BE2C (cell line): ENCODE measurements at places on chromosomes 13 and 19.

DNA sequence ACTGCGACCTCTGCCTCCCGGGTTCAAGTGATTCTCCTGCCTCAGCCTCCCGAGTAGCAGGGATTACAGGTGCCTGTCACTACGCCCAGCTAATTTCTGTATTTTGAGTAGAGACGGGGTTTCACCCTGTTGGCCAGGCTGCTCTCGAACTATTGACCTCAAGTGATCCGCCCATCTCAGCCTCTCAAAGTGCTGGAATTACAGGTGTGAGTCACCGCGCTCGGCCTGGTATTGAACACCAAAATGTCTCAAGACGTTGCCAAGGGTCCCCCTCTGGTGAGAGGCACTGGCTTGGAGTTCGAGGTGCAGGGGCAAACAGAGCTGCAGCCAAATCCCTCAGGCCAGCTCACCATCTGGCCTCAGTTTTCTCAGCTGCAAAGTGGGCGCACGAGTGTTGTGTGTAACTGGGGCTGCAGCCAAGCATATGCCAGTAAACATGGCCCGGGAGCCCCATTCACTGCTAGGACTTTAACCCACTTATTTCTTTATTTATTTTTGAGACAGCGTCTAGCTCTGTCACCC, 8.0 kb downstream of the TJP3 start:
- no peak for DNase-seq

GRCh38 chr19:11191273-11191755, 6.0 kb downstream of the KANK2 start:
- peak; percentile 42 for DNase-seq

DNA sequence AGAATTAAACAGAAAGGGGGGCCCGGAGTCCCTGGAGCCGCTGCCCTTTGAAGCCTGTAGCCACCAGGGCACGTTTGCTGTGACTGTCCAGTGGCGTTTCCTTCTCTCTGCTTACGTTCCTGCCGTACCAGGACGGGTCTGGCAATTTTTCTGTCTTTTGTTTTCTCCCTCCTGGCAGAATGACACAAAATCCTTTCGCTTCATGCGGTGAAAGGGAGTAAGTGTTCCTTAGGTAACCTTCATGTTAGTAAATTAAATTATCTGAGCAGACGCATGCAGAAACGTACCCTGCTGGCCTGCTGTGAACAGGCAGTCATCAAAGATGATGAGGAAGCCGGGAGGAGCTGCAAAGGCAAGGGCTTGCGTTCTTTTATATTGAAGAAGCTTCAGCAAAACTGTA, 299.3 kb upstream of the ARGLU1 start:
- DNase-seq = peak; percentile 37

DNA sequence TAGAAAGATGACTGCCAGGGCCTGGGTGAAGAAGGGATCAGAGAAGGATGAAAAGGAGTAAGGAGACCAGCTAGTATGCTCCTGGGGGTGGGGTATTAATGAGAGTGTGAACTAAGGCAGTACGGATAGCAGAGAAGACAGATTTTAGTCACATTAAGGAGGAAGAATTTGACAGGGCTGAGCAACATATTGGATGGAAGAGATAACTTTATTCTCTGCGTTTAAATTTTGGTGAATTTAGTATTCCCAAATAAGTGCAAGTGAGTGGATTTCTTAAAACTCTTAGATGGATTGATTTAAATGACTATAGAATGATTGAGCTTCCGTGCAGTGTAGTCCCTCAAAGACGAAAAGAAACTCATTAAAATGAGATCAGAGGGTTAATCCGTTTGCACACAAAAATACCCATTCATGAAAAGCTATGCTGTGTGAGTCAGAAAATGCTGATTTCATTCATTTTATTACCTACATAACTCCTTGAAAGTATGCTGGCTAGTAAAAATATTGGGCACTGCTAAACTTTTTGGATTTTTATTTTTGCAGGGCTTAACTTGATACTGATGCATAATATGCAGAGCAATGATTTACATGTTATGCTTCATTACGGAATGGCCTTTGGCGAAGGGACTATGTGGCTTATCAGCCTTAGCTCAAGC, 54.1 kb downstream of the WDFY2 start:
- no peak for DNase-seq

DNA sequence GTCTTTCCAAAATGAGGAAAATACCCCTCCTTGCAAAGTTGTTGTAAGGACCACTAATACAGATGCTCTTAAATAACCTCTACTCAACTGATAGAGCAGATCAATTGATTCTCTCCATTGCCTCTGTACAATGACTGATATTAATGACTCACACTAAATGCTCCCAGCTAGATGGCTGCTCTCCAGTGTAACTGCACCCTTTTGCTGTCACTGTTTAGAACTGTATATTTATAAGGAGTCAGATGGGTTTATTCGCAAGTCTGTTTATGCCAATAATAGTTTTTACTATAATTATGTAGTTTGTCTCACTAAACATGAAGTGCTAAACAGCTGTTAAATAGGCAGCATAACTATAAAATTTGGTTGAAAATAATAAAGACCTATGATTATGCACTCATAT, 21.0 kb upstream of the N4BP2L1 start:
- no peak for DNase-seq

DNA sequence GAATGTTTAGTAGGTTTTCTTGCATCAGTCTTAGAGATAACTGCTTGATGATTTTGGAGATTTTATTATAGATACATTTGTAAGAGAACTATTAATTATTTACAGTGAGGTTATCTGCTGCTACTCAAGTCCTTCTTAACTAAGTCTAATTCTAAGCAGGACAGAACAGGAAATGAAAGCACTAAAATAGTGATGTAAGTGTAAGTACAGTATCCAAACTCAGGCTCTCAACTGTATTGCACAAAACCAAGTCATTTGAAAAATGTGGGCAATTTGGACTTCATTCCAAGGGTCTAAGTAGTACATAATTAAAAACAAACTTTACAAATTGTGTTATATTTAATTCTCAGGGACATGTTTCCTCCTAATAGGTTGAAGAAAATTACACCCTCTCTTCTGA, 417.1 kb downstream of the ITGBL1 start:
- no peak for DNase-seq

DNA sequence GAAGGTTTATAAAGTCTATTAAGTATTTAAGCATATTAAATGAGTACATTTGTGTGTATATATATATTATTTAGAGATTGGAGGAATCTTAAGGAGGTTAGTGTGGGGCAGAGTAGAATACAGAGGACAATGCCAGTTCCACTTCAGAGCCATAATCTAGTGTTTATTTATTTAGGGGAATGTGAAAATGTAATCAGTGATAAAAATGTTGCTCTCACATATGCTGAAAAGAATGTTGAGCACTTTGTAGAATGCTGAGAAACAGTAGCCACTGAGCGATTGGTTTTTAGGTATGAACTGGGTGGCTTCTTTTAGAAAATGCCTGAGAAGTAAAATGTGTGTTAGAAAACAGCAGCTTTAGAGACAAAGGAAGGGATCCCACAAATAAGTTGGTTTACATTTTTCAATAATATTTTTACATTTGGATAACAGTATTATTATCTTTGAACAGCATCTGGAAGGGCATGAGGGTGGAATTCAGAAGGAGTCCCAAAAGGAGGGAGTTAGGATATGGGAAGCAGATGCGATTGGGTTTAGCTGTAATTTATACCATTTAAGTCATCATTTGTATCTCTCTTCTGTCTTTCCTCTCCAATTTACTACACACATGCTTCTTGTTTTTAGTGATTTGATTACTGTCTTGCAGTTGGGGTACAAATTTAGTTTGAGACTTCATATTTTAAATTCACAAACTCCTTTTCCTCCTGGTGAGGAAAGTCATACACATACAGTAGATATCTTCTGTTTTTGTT, 68.6 kb downstream of the NDFIP2 start:
- no peak for DNase-seq

- DNase-seq = no peak
Measured at GRCh38 chr19:52898101-52898500, 666 bp upstream of the ZNF320 start.

DNA sequence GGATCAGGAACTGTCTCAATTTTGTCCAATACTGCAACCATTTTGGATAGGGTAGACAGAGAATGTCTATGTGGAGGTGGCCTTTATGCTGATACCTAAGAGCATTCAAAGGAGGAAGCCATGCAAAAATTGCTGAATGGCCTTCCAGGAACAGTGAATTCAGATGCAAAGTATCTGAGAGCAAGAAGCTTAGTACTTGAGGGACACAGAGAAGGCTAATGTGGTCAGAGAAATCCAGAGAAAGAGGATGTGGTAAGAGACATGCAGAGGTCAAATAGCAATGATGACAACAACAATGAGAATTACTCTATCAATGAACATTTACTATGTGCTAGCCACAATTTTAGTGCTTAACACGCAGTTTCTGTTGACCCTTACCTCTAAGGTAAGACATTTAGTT, 785.6 kb upstream of the KLHL1 start:
- DNase-seq = no peak

DNA sequence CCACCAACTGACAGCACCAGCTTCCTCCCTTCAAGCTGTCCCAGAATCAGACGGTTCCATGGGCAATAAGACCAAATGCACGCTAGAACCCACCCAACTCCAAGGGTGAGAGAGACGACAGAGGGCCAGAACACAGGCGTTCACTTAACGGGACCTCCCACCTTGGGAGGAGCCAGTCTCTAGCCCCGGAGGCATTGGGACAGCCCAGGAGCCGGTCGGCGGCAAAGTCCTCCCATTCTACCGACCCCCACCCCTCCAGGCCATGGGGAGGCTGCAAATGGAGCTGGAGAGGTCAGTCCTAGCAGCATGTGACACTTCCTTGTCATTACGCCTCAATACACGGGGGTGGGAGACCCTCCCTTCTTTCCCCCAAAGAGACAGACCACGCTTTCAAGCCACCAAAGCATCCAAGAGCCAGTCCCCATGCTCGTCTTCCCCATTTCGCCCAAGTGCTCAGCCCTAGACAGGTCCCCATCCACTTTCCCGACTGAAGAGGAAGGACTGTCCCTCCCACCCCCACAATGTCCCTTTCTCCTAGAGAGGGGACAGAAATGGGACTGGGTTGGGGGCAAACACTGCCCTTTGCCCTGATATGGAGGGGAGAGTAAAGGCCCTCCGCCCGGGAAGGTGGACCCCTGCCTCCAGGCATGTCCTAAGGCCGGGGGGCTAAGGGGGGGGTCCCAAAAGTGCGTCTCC, 964 bp downstream of the KHSRP start:
- peak; percentile 60 for DNase-seq

GRCh38 chr13:97191142-97191541, 31.0 kb upstream of the MBNL2 start:
- DNase-seq = no peak

DNA sequence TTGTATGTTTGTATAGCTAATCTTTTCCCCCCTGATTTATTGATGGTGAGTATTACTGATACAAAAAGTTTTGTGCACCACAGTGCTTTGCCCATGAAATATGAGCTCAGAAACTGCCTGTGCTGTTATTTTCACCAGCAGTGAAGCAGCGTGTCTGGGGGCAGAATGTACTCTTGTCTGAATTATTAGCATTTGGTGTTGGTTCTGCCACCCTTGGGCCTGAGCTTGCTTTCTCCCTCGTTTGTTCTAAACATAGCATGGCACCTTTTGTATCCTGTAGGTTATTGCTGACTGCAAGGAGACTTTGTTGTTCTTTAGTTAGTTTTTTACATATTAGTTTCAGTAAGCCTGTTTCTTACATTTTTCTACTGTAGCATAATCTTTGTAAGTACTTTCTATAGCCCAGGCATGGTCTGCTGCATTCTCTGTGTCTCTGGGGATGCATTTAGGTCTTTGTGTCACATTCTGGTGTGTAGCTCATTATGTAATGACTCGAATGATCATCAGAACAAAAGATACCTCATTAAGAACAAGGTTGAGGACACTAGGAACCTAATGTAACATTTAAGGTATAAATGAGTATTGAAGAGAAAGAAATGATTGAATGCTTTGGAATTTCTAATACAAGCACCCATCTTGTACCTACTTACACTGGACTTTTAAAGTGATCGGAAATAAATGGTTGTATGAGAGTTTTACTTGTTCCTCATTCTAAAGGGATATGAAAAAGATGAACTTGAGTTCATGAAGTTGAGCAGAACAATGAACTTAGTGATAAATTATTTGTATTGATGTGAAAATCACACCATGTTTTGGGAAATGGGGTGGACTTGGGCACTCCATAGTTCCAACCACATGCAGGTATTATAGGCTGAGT, 50.3 kb upstream of the GPI start:
- DNase-seq = no peak

DNA sequence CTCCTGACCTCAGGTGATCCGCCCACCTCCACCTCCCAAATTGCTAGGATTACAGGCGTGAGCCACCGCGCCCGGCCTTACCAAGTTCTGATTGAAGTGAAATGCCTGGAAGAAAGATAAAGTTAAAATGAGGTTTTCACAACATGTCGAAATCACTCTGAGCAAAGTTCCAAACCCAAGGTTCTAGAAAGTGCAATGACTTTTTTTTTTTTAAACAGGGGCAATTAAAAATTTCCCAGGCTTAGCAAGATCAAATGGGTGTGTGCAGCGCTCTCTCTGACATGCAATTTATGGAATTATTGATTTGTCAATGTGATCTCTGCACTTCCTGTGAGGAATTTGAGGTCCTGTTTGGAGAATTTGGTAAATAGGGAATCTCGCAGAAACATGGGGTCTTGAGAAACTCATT, 12.8 kb upstream of the MAP2K2 start:
- no peak for DNase-seq

- no peak for DNase-seq
Measured at GRCh38 chr19:51742789-51743188, 8.9 kb downstream of the FPR1 start.

- no peak for DNase-seq
Measured at GRCh38 chr13:41512441-41512840, 55.1 kb downstream of the RGCC start.

DNA sequence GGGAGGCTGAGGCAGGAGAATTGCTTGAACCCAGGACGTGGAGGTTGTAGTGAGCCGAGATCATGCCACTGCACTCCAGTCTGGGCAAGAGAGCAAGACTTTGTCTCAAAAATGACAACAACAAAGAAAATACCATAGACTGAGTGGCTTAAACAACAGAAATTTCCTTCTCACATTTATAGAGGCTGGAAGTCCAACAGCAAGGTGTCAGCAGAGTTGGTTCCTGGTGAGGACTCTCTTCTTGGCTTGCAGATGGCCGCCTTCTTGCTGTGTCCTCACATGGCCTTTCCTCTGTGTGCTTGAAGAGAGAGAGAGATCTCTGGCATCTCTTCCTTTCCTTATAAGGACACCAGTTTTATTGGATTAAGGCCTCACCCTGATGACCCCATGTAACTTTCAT, 56.1 kb upstream of the ADGRE5 start:
- DNase-seq = no peak

DNA sequence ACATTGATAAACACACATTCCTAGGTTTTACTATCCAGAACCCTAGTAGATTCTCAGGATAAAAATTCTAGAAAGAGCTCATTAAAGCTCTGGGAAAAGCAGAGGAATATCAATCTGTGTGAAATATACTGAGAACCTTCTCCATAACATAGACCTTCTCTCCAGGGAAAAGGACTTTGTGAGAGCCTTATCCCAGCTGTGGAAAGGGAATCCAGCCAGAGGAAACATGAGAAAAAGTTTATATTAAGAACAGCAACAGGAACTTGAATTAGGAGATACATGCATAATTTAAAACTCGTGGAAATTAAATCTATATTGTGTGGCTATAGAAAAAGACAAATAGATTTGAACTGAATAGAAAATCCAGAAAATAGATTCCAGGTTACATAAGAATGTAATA, 1639.9 kb downstream of the EFNB2 start:
- DNase-seq = no peak

GRCh38 chr19:17275441-17276175, 6.1 kb upstream of the ANKLE1 start:
- DNase-seq = no peak

- no peak for DNase-seq
Measured at GRCh38 chr13:48436661-48437288, 23.9 kb upstream of the LPAR6 start.
